ENCODE measurements at places on chromosomes 6 and 20. TPM values are rescaled to one million over a fixed set of nuclear protein-coding genes. Genes with fewer than 3 reads are reported as not detected.
A peak's percentile ranks its signal among the peaks of the same experiment; 100 is the strongest.

Gene AVP
- total RNA-seq = not detected

DNA sequence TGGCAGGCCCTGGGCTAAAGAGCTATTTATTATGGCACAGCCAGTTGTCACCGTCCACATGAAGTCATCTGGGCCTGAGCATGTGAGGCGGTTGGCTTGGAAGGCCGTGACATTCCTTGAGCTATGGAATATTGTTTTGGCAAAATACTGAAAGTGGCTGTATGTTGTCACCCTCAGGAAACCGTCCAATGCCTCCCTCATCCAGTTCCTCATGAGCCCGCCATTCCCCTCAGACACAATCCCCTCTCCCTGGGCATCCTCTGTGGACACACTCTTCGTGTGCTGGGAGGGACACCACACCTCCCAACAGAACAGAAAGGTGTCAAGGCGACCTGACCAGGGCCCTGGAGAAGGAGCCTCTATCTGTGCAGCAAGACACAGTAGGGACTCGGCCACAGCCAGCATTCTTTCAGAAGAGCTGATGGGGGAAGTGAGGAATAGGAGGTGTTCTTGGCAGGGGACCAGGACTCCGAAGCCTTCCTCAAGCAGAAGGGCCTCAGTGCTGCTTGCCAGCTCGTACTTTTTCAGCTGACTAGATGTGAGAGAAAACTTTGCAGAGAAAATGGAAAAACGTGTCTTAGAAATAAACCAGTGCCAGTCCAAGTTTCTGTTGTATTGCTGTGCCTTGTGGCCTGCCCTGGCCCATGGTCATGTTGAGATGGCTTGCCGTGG, 120.5 kb downstream of the SOD2 start:
- no peak for DNase-seq
- no peak overlapping the region for H3K4me3 ChIP-seq
- H3K4me1 ChIP-seq = no peaks in the 10 kb centered on the region
- no peaks in the 10 kb centered on the region for H3K36me3 ChIP-seq
- no peak overlapping the region for H3K27ac ChIP-seq
- H3K27me3 ChIP-seq = peaks cover 1% of the 10 kb centered on the region

Gene FILIP1
- not detected for total RNA-seq

Gene TXLNB
- not detected for total RNA-seq

GRCh38 chr6:129490521-129491255, 219.3 kb downstream of the ARHGAP18 start:
- no peak overlapping the region for H3K27ac ChIP-seq
- no peak for DNase-seq
- H3K27me3 ChIP-seq = no peaks in the 10 kb centered on the region
- no peaks in the 10 kb centered on the region for H3K36me3 ChIP-seq

Gene PPIL6
- not detected for total RNA-seq

GRCh38 chr6:31450751-31451150, 47.2 kb upstream of the MICB start:
- H3K27me3 ChIP-seq = no peaks in the 10 kb centered on the region
- H3K27ac ChIP-seq = no peak overlapping the region
- H3K4me3 ChIP-seq = no peak overlapping the region
- no peaks in the 10 kb centered on the region for H3K36me3 ChIP-seq

DNA sequence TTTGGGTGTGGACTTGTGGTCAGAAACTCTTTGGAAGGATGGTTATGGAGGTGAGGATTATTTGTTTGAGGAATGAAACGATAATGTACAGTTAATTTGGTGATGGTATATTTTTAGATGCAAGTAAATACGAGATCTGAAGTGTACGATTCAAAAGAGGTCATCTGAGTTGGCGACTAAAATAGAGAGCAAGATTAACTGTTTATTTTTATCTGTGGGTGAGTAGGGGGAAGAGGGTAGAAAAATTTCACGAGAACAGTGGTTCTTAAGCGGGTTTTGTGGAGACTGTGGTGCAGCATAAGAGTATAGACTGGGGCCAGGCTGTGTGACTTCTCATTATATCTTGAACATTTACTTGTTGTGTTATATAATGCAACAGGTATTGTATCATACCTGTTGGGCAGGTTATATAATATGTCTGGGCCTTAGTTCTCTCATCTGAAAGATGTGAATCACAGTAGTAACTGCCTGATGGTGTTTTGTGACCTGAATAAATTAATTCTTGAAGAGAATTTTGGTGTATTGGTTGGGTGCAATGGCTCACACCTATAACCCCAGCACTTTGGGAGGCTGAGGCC, 171.2 kb downstream of the JARID2 start:
- no peak for DNase-seq
- no peaks in the 10 kb centered on the region for H3K36me3 ChIP-seq
- no peak overlapping the region for H3K27ac ChIP-seq
- no peaks in the 10 kb centered on the region for H3K27me3 ChIP-seq

GRCh38 chr20:17884307-17885003, 84.1 kb downstream of the SNX5 start:
- no peaks in the 10 kb centered on the region for H3K36me3 ChIP-seq
- no peak overlapping the region for H3K27ac ChIP-seq
- H3K4me1 ChIP-seq = no peaks in the 10 kb centered on the region
- H3K4me3 ChIP-seq = no peak overlapping the region

Gene PPP1R3G
- total RNA-seq = 0.14 TPM

DNA sequence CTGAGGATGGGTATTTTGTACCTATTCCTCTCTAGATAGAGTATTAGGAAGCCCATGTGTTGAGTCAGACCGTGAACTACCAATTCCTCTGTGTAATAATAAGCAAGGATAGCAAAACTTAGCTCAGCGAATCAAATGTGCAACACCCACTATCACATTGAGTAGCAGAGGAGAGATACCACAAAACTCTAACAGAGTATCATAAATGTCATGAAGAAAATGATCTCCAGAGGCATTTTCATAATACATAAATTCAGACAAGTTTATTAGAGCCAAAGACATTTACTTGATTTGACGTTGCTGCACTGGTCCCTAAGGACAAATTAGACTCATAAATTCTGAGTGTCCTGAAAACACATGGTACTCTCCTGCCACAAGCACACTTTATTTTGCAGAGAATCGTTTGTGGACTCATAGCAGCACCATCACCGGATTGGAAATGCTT, 245.2 kb downstream of the HAO1 start:
- no peak for DNase-seq
- H3K4me1 ChIP-seq = peaks cover 13% of the 10 kb centered on the region
- no peak overlapping the region for H3K27ac ChIP-seq
- H3K27me3 ChIP-seq = no peaks in the 10 kb centered on the region
- no peak overlapping the region for H3K4me3 ChIP-seq
- H3K36me3 ChIP-seq = no peaks in the 10 kb centered on the region

- H3K4me1 ChIP-seq = peaks cover 29% of the 10 kb centered on the region
- H3K27me3 ChIP-seq = no peaks in the 10 kb centered on the region
- peak; percentile 71 for DNase-seq
- H3K27ac ChIP-seq = peak overlapping the region; percentile 86
- H3K4me3 ChIP-seq = peak overlapping the region; percentile 94
Measured at GRCh38 chr6:41939848-41940758, 1.5 kb downstream of the CCND3 start.

- peak overlapping the region; percentile 51 for H3K4me3 ChIP-seq
- DNase-seq = peak; percentile 70
- H3K27me3 ChIP-seq = no peaks in the 10 kb centered on the region
- H3K4me1 ChIP-seq = no peaks in the 10 kb centered on the region
- no peaks in the 10 kb centered on the region for H3K36me3 ChIP-seq
Measured at GRCh38 chr6:17580518-17581048, 19.5 kb upstream of the FAM8A1 start.

- H3K27ac ChIP-seq = no peak overlapping the region
- H3K4me3 ChIP-seq = no peak overlapping the region
- no peaks in the 10 kb centered on the region for H3K27me3 ChIP-seq
- H3K4me1 ChIP-seq = no peaks in the 10 kb centered on the region
- DNase-seq = no peak
Measured at GRCh38 chr6:55009131-55009530, 162.6 kb downstream of the FAM83B start.

Measured in Caco-2 (cell line).